Lower lobe of right lung (tissue), 2 donors: ENCODE measurements at places on chromosomes 11 and 22. TPM values are rescaled to one million over a fixed set of nuclear protein-coding genes. Genes with fewer than 3 reads are reported as not detected.
A peak's percentile ranks its signal among the peaks of the same experiment; 100 is the strongest.

DNA sequence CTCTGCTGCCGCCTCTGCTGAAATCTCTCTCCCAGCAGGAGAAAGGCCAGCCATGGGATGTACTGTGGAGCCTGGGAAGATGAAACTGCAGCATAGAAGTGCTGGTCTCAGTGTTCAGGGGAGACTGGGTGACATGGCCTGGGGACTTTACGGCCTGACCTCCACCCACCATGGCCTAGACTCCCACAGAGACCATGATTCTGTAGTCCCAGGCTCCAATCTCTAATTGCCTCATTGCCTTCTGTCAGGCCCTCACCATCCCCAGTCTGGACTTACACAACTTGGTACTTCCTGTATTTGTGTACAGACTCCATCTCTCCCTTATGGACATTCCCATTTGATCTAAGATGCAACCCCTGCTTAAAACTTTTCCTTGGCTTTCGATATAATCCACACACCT lies 43.1 kb downstream of the TRAF6 start:
- peaks cover 12% of the 10 kb centered on the region for H3K36me3 ChIP-seq
- H3K27me3 ChIP-seq, result no peaks in the 10 kb centered on the region
- no peak for DNase-seq
- H3K4me1 ChIP-seq, result peaks cover 14% of the 10 kb centered on the region
- no peak overlapping the region for H3K27ac ChIP-seq
- H3K4me3 ChIP-seq, result no peak overlapping the region

GRCh38 chr11:60235321-60235720 lies 7.6 kb downstream of the MS4A4E start:
- H3K4me1 ChIP-seq, result no peaks in the 10 kb centered on the region
- H3K4me3 ChIP-seq, result no peak overlapping the region
- H3K27ac ChIP-seq, result no peak overlapping the region
- H3K36me3 ChIP-seq, result no peaks in the 10 kb centered on the region

GRCh38 chr22:48173061-48173772 lies 1410.8 kb downstream of the TBC1D22A start:
- no peak for DNase-seq
- H3K4me3 ChIP-seq, result no peak overlapping the region
- H3K36me3 ChIP-seq, result no peaks in the 10 kb centered on the region
- H3K27me3 ChIP-seq, result peaks cover 5% of the 10 kb centered on the region
- no peak overlapping the region for H3K27ac ChIP-seq
- no peaks in the 10 kb centered on the region for H3K4me1 ChIP-seq

- no peak for DNase-seq
- H3K4me1 ChIP-seq, result no peaks in the 10 kb centered on the region
- no peaks in the 10 kb centered on the region for H3K27me3 ChIP-seq
These were observed 78.1 kb upstream of the CCND1 start for GRCh38 chr11:69562816-69563215.

DNA sequence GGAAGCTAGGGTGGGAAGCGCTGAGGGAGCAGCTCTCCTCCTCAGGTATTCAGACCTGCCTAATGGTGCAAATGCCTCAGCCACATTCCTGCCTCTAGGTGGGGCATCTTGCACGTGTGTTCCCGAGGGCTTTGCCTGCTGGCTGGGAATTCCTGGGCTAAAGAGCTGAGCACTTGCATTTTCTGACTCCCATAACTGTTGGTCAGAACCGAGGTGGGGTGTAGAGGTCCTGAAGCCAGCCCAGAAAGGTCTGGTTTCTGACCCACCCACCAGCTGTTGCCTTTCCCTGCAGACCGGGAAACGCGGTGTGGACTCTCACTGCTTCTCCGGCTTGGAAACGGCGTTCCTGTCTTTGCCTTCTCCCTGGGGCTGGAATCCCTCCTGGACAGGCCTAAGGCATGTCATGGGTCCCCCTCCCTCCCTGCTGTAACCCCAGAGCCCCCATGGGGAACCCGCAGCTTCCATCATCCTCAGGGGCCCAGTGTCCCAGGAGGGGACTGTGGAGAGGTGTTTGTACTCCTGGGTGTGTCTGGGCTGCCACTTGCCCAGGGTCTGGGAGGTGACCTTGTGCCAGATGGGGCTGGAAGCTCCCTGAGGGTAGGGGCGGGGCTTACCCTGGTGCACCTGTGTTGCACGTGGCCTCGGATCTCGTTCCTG lies 24.0 kb upstream of the SMIM38 start:
- no peaks in the 10 kb centered on the region for H3K36me3 ChIP-seq
- H3K4me1 ChIP-seq, result peaks cover 7% of the 10 kb centered on the region
- peak; percentile 84 for DNase-seq
- H3K27me3 ChIP-seq, result no peaks in the 10 kb centered on the region
- H3K4me3 ChIP-seq, result no peak overlapping the region
- no peak overlapping the region for H3K27ac ChIP-seq

DNA sequence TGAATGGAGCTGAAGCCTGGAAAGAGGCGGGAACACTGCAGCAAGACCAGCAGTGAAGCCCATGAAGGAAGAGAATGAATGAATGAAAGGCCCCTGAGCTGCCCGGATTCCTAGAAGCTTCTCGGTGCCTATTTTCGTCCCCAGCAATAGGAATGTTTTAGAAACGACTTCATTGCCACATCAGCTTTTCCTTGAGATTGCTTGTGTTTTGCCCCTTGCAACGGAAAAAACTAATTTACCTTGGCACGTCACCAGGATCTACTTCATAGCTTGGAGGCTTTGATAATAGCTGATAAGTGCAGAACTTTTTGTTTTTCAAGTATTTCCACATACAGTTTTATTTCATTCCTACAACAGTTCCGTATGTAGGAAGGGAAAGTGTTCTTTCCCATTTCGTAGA lies 248.9 kb upstream of the NARS2 start:
- H3K36me3 ChIP-seq, result no peaks in the 10 kb centered on the region
- H3K27ac ChIP-seq, result no peak overlapping the region
- H3K4me1 ChIP-seq, result peaks cover 6% of the 10 kb centered on the region
- no peak for DNase-seq

DNA sequence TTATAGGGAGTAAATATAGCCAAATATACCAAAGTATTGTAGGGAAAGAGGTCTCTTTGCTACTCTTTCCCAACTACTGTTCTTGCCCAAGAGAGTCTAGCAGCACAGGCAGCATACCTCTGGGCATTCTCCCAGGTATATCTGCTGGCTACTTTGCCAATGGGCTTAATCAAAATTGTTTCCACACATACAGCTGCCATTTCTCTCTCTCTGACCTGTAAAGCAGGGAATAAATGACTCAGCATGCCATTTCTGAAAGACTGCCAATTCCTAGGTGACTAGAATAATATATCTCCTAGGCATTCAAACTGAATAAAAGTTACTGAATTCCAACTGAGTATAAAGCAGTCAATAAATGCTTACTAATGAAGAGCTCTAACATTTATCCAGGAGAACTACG lies 44.6 kb downstream of the RDX start:
- no peak overlapping the region for H3K27ac ChIP-seq
- H3K4me3 ChIP-seq, result no peak overlapping the region
- H3K27me3 ChIP-seq, result no peaks in the 10 kb centered on the region
- no peaks in the 10 kb centered on the region for H3K4me1 ChIP-seq
- peaks cover 83% of the 10 kb centered on the region for H3K36me3 ChIP-seq
- no peak for DNase-seq

GRCh38 chr11:94804874-94805273 lies 36.7 kb downstream of the AMOTL1 start:
- peaks cover 45% of the 10 kb centered on the region for H3K36me3 ChIP-seq
- peak overlapping the region; percentile 24 for H3K27ac ChIP-seq
- DNase-seq, result no peak
- no peaks in the 10 kb centered on the region for H3K27me3 ChIP-seq
- H3K4me1 ChIP-seq, result peaks cover 24% of the 10 kb centered on the region

- no peak overlapping the region for H3K4me3 ChIP-seq
- no peaks in the 10 kb centered on the region for H3K36me3 ChIP-seq
- DNase-seq, result no peak
- peaks cover 8% of the 10 kb centered on the region for H3K27me3 ChIP-seq
- H3K27ac ChIP-seq, result no peak overlapping the region
These were observed 28.8 kb upstream of the BRSK2 start for GRCh38 chr11:1360835-1361357.

DNA sequence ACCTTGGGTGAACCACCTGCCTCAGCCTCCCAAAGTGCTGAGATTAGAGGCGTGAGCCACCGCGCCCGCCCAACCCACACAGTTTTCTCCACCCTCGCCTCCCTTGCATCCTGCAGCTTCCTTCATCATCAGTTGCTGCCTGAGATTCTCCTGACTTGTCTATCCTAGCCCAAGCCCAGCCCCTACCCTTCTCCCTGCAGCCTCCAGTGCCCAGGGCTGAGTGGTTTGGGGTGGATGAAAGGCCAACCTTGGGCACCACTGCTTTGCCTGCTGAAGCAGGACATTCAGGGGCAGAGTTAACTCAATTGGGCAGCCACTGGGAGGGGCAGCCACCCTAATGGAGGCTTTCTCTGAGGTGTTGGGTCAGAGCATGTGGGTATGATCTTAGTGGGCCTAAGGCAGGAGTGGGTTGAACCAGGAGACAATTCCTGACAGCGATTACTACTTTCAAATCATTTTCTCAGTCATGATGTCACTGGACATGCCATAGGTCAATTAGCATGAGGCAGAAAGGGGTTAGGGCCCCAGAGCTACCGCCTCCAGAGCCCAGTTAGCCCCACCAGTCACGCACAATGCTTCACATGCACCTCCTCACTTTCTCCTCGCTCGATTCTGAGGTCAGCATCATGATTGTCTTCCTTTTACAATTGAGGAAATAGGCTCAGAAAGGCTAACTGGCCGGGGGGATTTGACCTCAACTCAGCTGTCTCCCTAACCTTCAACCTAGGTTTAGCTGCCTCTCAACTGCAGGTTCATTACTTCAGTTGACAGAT lies 1.0 kb upstream of the FKBP2 start:
- peaks cover 57% of the 10 kb centered on the region for H3K4me1 ChIP-seq
- H3K27me3 ChIP-seq, result no peaks in the 10 kb centered on the region
- H3K4me3 ChIP-seq, result peak overlapping the region; percentile 77
- no peak for DNase-seq
- peak overlapping the region; percentile 99 for H3K27ac ChIP-seq

DNA sequence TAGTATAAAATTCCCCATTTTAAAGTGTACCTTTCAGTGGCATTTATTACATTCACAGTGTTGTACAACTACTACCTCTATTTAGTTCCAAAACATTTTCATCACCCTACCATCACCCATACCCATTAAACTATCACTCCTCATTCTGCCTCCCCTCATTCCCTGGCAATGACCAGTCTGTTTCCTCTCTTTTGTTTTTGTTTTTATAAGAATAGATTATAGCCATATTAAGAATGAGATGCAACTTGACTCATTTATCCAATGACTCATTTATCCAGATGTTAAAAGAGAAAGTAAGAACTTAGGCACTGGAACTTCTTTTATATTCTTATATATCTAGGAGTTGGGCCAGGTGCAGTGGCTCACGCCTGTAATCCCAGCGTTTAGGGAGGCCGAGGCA lies 156.3 kb downstream of the FAT3 start:
- no peaks in the 10 kb centered on the region for H3K27me3 ChIP-seq
- no peaks in the 10 kb centered on the region for H3K36me3 ChIP-seq
- no peak overlapping the region for H3K4me3 ChIP-seq
- no peak overlapping the region for H3K27ac ChIP-seq

- H3K27me3 ChIP-seq, result no peaks in the 10 kb centered on the region
These were observed 1.8 kb downstream of the ARRB1 start for GRCh38 chr11:75349521-75350116.

GRCh38 chr22:38212442-38212841 lies 10.6 kb downstream of the MAFF start:
- no peaks in the 10 kb centered on the region for H3K36me3 ChIP-seq
- no peak overlapping the region for H3K4me3 ChIP-seq
- peaks cover 39% of the 10 kb centered on the region for H3K4me1 ChIP-seq
- H3K27me3 ChIP-seq, result no peaks in the 10 kb centered on the region
- no peak for DNase-seq

DNA sequence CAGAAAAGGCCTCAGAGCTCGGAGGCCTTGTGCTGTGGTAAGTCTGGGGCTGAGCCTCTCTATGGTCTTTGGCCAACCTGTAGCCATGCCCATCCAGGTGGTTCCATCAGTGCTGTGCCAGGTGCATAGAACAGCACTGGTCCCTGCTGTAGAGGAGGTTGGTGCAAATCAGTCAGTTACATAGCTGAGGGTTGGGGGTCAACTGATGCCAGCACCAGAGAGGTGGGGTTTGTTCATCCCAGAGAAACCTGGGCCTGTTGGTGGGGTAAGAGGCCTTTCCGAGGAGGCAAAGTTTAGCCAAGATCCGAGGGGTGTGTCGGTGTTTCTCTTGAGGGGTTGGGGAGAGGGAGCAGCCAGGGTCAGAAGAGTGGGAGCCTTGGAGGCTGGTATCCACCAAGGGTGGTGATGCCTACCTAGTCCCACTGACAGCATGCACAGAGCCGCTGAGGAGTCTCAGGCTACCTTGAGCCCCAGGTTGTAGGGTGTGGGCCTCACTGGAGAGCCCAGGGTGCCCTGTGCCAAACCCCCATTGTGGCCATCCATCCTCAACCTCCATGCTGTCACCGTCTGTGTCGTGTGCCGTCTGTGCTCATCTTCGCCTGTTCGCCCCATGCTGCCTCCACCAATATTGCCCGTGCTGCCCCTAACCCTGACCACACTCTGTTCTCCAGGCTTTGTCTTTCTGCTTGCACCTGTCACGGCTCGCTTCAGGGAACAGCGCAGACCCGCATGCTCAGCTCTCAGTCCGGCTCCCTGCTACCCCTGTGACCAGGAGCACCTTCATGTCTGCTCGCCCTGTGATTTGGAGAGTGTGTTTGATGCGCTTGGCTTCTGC lies 78.7 kb upstream of the SUSD2 start:
- peaks cover 5% of the 10 kb centered on the region for H3K4me1 ChIP-seq
- H3K27ac ChIP-seq, result no peak overlapping the region
- peaks cover 73% of the 10 kb centered on the region for H3K36me3 ChIP-seq
- no peaks in the 10 kb centered on the region for H3K27me3 ChIP-seq
- DNase-seq, result peak; percentile 30
- no peak overlapping the region for H3K4me3 ChIP-seq

APLNR gene
- 4.1 TPM for total RNA-seq

RAB36 gene
- total RNA-seq, result 9.6 TPM

ANO3 gene
- total RNA-seq, result 0.27 TPM
